ENCODE measurements at places on chromosomes 11 and 22.

DNA sequence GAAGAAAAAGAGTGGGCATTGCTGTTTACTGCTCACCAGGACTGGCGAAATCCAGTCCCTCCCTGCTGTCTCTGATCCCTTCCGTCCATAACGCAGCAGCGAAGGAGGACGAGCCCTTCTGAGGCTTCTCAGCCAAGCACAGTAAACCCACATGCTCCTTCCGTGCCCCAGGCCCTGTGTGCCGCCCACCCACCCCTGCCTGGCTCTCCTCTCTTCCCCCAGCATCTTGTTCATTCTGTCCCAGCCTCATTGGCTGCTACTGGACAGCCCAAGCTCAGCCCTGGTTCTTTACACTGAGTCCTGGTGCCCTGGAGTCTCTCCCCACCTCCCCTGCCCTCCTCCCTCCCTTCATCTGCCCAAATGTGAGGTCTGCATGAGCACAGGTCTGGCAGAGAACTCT, 559.7 kb downstream of the BRD1 start:
- no peak for DNase-seq

GRCh38 chr11:1202154-1202775, 20.6 kb upstream of the MUC5B start:
- DNase-seq: no peak

- DNase-seq: no peak
These were observed 99.1 kb downstream of the XRRA1 start for GRCh38 chr11:74849525-74850391.

GRCh38 chr11:116412118-116412889, 360.5 kb downstream of the BUD13 start:
- peak; percentile 7 for DNase-seq

DNA sequence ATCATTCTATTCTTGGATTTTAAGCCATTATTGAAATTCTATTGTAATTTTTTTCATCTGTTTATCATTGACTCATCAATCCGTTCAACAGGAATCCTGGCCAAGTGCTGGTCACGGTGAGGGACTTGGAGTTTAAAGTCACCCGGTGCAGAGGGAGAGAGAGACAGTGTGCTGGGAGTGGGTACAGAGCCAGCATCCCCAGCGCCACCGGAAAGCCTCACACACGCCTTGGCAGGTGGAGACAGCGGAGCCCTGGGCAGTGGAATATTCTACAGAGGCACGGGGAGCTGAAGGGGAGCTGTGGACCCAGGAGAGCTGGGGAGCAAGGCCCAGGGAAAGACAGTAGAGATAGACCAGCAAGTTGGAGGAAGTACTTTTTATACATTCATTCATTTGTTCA, 787.6 kb downstream of the BRD1 start:
- DNase-seq: no peak

GRCh38 chr22:24325105-24325757, 54.6 kb downstream of the SPECC1L start:
- peak; percentile 72 for DNase-seq

GRCh38 chr11:77392842-77393241, 81.1 kb downstream of the PAK1 start:
- no peak for DNase-seq

DNA sequence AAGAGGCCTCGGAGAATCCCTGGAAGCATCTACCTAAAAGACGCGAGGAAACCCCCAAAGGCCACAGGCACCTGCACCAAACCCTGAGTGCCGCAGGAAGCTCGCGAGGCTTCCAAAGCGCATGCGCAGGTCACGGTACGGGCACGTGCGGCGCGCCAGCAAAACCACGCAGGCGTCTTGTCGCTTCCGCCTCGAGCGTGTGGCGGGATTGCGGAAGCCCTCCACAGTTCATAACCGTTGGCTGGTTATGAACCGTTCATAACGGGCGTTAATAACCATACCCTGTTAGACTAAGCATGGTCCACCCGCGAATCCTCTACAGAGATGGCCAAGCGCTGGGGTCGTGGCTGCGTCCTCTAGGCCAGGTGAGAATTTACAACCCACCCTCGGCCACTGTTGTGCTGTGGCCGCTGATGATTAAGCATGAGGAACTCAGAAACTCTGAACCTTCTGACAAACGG, 46.4 kb downstream of the MORC2 start:
- no peak for DNase-seq

- DNase-seq: no peak
These were observed 35.8 kb downstream of the TNKS1BP1 start for GRCh38 chr11:57288771-57289579.

- peak; percentile 36 for DNase-seq
These were observed 1.3 kb upstream of the SSH3 start for GRCh38 chr11:67301951-67302516.

DNA sequence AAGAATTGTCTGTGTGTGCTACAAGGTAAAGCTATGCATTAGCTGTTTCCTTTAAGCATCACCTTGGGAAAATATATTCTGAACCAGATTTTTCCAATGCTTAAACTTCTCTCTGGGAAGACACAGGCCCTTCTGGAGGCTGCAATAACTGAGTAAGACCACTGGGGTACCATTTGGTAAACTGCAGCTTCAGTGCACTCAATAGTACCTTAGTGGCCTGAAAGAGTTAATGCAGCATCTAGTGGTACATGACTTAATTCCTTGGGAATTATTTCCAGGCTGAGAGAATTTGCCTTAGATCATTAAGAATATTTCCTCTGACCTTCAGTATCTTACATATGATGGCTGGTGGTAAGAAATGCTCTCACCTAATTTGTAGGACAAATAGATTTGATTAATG, 727.4 kb downstream of the DLG2 start:
- DNase-seq: peak; percentile 14

- no peak for DNase-seq
These were observed 79.4 kb downstream of the DDIAS start for GRCh38 chr11:82980947-82981346.

GRCh38 chr22:40024201-40025061, 29.7 kb downstream of the FAM83F start:
- DNase-seq: peak; percentile 68

- no peak for DNase-seq
These were observed 266.1 kb downstream of the RAB38 start for GRCh38 chr11:87909178-87909577.

DNA sequence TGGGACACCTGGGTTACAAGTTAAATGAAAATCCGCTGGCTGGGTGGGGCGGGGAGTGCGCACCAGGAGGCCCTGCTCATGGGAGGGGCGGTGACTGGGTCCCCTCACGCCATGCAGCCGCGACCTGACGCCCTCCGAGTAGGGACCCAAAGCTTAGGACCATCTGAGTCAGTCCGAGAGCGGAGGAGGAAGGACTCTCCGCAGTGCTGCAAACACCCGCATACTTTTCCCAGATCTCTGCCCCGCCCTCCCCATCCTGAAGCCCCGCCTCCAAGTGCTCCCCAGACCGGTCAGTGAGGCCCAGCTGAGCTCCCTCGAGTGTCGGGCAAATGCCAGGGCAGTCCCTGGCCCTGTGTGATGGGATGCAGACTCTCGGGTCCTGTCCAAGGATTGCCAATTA, 6.6 kb upstream of the FLI1 start:
- no peak for DNase-seq

GRCh38 chr11:73274722-73275380, 2.7 kb downstream of the P2RY6 start:
- DNase-seq: no peak

GRCh38 chr11:57248780-57249383, 11.8 kb upstream of the APLNR start:
- peak; percentile 55 for DNase-seq

Data from H4 (cell line).